ENCODE measurements at places on chromosomes 3 and 15.

DNA sequence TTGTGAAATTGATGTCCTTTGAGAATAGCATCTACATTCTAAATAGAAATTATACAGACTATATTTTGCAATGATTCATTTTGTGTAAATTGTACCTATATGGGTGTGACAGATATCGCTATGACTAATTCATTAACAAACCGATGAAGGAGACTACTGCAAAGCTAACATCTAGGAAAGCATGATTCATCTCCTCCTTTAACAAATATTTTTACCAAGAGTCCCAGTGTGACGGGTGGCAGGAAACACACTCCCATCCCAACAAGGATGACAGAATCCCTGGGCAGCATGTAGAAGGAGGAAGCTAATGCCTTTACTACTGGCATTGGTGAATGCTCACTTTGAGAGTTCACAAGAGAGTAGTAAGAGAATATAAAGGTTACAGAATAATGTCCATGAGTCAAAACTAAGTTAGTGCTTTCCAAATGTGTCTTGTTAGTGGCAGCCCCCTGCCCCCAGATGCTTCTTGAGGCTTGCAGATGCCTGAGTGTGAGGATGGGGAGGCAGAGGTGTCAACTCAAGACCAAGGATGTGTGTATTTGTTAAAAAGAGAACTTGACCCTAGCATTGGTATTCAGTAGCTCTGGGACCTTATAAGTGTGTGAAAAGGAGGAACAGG lies 180.6 kb downstream of the FMN1 start:
- no peak for DNase-seq

GRCh38 chr3:72618739-72619138 lies 229.5 kb downstream of the SHQ1 start:
- no peak for DNase-seq

GRCh38 chr15:80750575-80750974 lies 28.6 kb upstream of the CEMIP start:
- DNase-seq = no peak

GRCh38 chr3:195762249-195762585 lies 41.4 kb downstream of the MUC20 start:
- no peak for DNase-seq

DNA sequence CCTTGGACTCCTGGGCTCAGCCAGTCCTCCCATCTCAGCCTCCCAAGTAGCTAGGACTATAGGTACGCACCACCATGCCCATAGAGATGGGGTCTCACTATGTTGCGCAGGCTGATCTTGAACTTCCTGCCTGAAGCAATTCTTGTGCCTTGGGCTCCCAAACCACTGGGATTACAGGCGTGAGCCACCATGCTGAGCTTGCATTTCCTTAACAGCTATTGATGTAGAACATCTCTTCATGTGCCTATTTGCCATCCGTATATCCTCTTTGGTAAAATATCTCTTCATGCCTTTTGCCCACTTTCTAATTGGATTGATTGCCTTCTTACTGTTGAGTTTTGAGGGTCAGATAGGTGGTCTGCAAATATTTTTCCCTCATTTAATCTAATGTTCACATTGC lies 208.9 kb upstream of the TLE3 start:
- DNase-seq = no peak

GRCh38 chr3:67947808-67948508 lies 293.5 kb upstream of the SUCLG2 start:
- DNase-seq = peak; percentile 30

GRCh38 chr15:100277087-100277855 lies 64.5 kb downstream of the ADAMTS17 start:
- no peak for DNase-seq

DNA sequence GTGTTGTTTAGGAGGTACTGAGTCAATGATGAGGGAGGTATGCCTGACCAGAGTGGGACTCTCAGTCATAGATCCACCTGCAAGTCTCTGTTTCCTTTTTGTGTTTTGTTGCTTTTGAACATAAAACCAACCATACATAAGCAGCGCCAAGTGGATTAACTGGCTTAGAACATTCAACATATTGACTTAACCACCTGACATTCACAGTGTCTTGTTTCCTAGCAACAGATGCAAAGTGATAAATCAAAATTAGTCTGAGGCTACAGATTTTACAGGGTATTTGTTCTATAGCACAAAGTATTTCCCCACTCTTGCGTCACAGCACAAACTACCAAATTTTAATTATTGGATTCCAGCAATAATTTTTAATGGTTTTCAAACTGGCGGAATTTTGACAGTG lies 283.8 kb downstream of the BBX start:
- DNase-seq = no peak

DNA sequence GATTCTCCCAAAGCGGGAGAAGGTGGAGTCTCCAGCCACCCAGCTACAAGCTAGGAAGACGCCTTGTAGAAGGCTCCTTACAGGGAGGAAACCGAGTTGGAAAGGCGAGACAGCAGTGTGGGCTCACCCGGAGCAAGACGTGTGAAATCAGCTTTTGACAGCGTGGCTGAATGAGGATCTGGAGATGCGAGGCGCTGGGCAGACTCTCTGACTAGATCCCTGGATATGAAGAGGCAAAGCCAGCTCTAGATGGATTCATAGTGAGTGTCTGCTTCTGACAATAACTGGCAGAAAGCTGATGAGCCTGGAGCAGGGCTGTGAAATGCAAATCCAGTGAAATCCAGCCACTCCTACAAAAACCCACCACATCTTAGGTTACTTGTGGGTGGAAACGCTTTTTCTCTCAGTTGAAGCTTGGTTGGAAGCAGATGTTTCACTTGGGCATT lies 41.0 kb downstream of the GOLGA6A start:
- DNase-seq = no peak

DNA sequence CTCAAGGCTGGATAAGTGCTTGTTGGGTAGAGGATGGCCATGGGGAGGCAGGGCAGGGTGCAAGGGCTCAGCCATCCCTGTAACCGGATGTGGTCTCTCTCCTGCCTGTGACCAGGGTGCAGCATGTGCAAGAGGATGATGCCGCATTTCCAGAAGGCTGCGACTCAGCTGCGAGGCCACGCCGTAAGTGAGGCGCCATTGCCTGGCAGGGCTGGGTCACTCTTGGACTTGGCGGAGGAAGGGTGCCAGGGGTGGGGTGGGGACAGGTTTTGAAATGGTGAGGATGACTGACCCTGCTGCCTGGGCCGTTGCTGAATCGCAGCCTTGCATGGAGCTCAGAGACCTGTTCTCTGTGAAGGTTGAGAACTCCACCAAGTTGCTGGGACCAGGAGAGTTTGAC lies 49.3 kb downstream of the PDIA5 start:
- no peak for DNase-seq

DNA sequence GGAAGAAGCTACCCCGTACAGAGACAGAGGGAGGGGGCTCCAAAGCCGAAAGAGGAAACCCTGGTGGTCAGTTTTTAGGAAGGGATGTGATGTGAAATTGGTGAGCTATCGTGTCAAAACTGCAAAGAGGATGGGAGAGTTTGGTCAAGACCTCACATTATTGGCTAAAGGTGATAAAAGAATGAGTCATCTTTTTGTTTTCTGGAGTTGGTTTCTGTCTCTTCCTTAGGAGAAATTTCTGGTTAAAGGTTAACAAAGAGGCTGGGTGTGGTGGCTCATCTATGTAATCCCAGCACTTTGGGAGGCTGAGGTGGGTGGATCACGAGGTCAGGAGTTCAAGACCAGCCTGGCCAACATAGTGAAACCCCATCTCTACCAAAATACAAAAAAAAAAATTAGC lies 217.8 kb upstream of the CBLB start:
- no peak for DNase-seq

All from activated CD4-positive, alpha-beta T cell treated with anti-CD3 and anti-CD28 coated beads, Interleukin-2, amount 50 U/mL, for 4 hours (primary cell).